Amygdala (tissue), 56 donors: ENCODE measurements at places on chromosomes 7 and 10.

DNA sequence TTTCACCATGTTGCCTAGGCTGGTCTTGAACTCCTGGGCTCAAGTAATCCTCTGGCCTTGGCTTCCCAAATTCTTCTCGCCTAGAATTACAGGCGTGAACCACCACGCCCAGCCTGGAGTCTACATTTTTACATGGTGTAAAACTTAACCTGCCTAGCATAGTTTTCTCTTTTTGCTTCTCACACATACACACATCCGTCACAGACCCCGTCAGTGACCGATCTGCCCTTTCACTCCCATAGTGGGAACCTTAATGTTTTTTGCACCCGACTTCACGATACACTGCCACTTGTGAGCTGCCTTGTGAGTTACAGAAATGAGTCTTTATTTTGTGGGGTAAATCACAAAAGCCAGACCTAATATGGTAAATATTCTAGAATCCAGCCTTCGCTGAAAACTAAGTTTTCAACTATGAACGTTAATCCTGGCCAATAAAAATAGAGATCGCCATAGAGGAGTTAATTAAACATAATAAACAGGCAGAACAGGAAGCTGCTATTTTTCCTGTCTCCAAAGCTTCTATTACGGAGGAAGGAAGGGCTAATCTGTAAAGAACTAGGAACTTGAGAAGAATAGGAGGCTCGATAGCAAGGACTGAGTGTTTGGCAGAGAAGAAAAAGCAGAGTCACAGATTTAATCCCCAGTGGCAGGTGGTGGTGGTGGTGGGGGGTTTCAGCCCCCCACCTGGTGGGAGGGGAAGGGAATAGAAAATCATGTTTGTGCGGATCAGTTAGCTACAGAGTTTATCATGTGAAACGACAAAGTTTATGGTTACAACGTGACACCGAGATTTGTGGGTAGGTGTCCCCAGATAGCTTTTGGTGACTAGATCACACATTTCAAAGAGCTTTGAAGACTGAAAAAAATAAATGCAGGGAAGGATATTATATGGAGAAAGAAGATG, 14.7 kb upstream of the FAM171A1 start:
- DNase-seq: no peak

GRCh38 chr7:43117095-43117494, 4.6 kb downstream of the HECW1 start:
- no peak for DNase-seq

GRCh38 chr10:124903111-124903510, 38.8 kb upstream of the ZRANB1 start:
- no peak for DNase-seq

DNA sequence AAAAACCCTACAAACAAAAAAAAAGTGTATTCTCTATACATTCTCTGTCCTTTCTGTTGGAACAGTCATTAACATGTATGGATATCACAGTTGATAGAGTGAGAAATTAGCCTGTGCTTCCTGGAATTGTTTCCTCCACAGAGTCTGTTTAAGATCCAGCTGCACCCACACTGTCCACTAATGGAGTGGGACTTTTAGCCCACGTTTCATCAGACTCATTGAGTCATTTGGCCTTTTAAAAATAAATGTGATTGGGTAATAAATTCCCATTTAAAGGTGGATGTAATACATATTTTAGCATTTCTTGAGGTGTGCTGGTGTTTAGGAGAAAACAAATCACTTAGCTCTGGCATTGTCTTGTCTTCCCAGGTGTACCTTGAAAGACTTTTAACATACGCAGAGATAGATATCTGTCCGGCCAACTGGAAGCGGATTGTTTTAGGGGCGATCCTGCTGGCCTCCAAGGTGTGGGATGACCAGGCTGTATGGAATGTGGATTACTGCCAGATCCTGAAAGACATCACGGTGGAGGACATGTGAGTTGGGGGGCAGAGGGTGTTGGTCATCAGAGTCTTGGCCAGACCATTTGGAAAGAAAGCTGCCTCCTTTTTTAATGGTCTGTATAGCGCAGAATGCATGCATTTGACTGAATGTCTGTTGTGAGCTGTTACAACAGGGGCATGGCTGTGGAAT, 52.3 kb upstream of the GJD4 start:
- DNase-seq: no peak

GRCh38 chr7:142405122-142405765, 147.4 kb upstream of the PRSS58 start:
- no peak for DNase-seq
